ENCODE measurements at places on chromosomes 1 and 21.

DNA sequence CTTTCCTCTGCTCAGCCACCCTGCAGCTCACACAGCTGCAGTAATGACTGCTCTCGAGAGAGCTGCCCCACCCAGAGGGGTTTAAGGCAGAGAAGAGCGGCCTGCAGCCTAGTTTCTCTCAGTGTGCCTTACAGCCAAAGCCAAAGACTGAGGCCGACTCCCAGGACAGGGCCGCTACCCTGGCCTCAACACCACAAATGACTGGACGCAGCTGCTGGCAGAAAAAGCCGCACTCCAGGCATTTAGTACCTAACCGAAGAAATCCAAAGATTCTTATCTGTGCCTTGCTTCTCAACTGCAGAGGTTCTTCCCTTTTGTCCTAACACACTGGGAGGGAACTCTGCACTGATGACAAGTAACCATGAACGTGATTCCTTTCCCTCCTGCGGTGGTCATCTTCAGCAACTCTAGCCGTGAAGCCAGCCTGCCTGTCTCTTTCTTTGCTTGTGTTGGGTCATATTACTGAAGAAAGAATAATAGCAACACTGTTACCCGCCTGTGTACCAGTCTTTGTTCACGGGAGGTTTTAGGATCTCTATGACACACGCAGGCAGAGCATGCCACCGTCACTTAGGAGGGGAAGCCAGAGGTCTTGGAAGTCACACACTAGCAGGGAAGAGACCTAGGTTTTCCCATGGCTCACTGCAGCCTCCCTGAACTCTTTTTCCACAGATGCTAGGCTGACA is 202.7 kb downstream of the RHOU start:
- no peak for DNase-seq

DNA sequence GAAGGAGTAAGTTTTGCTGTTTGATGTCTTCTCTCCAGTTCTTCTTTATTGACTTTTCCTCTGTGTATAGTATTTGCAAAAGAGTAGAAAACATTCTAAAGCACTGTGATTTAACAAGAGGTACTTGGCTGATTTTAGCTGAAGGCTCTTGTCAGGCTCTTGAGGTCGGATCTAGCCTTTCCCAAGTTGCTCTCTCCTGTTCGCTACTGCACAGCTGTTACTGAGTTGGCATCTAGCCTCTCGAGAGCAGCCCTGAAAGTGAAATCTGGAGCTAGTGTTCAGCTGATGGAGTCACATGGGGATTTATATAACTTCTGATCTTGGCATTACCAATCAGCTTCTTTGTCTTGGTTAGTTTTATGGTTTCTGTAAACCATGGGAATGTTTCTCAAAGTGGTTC is 193.1 kb downstream of the RYR2 start:
- DNase-seq = no peak

DNA sequence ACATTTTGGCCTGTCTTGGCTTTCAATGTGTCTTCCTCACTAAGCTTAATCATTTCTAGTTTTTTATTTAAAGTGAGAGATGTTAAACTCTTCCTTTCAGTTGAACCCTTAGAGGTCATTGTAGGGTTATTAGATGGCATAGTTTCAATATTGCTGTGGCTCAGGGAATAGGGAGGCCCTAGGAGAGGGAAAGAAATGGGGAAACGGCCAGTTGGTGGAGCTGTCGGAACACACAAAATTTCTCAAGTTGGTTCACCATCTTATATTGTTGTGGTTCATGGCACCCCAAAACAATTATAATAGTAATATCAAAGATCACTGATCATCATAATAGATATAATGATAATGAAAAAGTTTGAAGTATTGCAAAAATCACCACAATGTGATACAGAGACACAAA is 31.4 kb upstream of the KAZN start:
- no peak for DNase-seq

DNA sequence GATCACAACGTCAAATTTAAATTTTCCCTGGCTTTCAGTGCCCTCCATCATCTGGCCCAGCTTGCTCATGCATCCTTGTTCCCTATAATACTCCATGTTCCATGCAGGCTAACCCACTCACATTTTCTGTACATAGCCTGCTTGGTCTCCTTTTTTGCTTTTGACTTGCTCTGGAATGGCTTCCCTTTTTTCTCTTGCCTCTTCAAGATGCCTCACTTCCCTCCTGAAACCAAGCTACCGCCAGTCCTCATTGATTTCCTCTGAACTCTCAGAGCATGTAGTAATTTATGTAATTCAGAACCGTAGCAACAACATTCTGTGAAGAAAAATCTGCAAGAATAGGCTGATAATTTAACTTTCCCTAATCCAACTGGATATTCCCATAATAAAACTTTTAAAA is 10.3 kb downstream of the CAP1 start:
- no peak for DNase-seq

DNA sequence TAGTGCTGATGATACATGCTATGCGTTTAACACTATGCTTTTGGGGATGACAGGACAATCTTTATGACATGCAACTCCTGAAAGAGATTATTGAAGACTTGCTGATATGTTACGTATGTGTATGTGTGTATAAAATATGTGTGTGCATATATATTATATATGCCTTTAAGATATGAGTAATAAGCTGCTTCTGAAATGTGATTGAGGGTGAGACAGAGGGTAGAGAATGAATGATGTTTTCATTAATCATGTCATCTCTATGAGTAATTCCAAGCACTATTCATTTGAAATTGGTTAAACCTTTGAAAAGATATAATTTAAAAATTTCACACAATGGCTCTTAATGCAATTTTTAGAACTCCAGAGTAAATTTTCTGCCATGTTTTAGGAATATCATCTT is 5.8 kb downstream of the BCL9 start:
- no peak for DNase-seq

All from stimulated activated naive CD8-positive, alpha-beta T cell treated with anti-CD3 and anti-CD28 coated beads, Interleukin-15, Interleukin-2, amounts not matched to agents 100 U/mL and 50 U/mL, for 24 hours (primary cell).